ENCODE measurements at places on chromosomes 1 and 21. TPM values are rescaled to one million over a fixed set of nuclear protein-coding genes. Genes with fewer than 3 reads are reported as not detected.
A peak's percentile ranks its signal among the peaks of the same experiment; 100 is the strongest.

Gene HMCN1
- total RNA-seq = 22.7 TPM

Gene TINAGL1
- total RNA-seq = 130 TPM

GRCh38 chr1:112504661-112505399 lies 3.9 kb upstream of the WNT2B start:
- no peak for DNase-seq
- H3K4me3 ChIP-seq = no peak overlapping the region
- no peak overlapping the region for H3K27ac ChIP-seq

- H3K27me3 ChIP-seq = peaks cover 21% of the 10 kb centered on the region
- no peaks in the 10 kb centered on the region for H3K36me3 ChIP-seq
- no peak for DNase-seq
- H3K27ac ChIP-seq = no peak overlapping the region
- H3K4me1 ChIP-seq = no peaks in the 10 kb centered on the region
- H3K4me3 ChIP-seq = no peak overlapping the region
These were observed 564.2 kb downstream of the PTPRU start for GRCh38 chr1:29800522-29800956.

DNA sequence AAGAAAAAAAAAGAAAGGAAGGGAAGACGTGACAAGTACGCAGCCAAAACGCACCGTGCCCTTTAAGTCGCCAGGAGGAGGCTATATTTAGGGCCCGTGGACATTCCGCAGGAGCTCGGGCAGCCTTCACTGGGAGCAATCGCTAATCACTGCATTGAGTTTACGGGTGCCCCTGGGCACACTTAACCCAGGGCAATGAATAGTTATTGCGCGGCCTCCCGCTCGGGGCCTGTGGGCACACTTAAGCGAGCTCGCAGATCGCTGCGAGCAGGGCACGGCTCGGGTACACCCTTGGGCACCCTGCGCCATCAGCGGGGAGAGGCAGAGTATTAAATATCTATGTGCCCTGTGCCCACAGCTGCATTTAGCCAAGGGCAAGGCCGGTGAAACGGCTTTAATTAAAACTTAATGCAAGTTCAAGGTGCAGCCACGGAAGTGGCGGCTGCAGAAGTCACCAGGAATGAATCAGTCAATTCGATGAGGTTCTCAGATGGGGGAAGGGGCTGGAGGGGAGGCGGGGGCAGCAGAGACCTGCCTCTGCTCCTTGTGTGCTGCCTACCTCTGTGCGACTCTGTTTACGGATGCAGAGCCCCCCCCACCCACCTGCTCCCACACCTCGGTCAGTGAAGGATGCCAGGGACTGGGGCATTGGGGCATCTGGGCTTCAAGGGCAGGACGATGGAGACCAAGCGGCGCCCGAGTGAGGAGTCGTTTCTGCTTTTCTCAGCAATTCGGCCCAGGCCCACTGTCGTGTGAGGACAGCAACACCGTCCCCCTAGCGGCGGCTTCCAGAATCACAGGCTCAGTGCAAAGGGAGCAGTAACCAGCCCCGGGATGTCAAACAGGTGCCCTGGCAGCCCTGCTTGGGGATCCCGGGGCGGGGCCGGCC lies 51.8 kb upstream of the TARDBP start:
- peaks cover 5% of the 10 kb centered on the region for H3K27me3 ChIP-seq
- H3K36me3 ChIP-seq = no peaks in the 10 kb centered on the region
- no peak overlapping the region for H3K4me3 ChIP-seq
- no peak overlapping the region for H3K27ac ChIP-seq
- DNase-seq = peak; percentile 88
- H3K4me1 ChIP-seq = no peaks in the 10 kb centered on the region

DNA sequence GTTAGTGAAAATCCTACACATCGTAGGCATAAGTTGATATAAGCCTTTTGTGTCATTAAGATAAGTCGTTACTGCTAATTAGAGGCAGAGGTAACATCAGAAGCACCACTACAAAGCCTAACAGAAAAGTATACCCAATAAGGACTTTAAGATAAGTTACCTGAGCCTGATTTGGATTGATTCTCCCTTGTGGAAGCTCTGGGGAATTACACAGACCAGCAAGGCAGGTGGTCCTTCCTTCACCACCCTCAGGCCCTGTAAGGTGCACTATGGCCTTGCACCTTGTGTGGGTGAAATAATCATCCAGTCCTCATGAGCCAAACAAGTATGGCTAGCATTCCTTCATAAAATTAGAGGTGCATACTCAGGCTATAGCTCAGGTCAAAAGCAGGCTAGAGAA lies 166.7 kb upstream of the CHRM3 start:
- no peak for DNase-seq
- H3K27ac ChIP-seq = no peak overlapping the region
- H3K4me3 ChIP-seq = no peak overlapping the region
- H3K36me3 ChIP-seq = no peaks in the 10 kb centered on the region
- H3K4me1 ChIP-seq = no peaks in the 10 kb centered on the region

- H3K27me3 ChIP-seq = no peaks in the 10 kb centered on the region
- peak overlapping the region; percentile 70 for H3K27ac ChIP-seq
These were observed 36.0 kb downstream of the CAPN2 start for GRCh38 chr1:223748405-223748772.

- no peak for DNase-seq
- no peak overlapping the region for H3K4me3 ChIP-seq
- H3K4me1 ChIP-seq = no peaks in the 10 kb centered on the region
- no peaks in the 10 kb centered on the region for H3K36me3 ChIP-seq
These were observed 226.4 kb downstream of the PLA2G4A start for GRCh38 chr1:187054862-187055757.

Measured in sigmoid colon (tissue), 7 donors.